ENCODE measurements at places on chromosomes 6 and 20.

DNA sequence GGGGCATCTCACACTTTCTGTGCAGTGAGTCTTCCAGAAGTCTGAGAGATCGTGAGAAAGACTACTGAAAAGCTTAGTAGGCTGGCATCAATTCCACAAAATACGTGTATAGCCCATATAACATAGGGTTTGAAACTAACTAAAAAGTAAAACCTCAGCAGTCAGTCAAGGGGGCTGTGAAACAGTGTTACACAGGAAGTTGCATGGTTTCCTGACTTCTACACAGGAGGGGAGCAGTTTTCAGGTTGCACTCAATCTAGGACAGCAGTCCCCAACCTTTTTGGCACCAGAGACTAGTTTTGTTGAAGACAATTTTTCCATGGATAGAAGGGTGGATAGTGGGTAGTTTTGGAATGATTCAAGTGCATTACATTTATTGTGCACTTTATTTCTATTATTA, 4.7 kb upstream of the LY86 start:
- no peaks in the 10 kb centered on the region for H3K36me3 ChIP-seq
- H3K4me1 ChIP-seq: no peaks in the 10 kb centered on the region
- no peak overlapping the region for H3K4me3 ChIP-seq

- H3K27ac ChIP-seq: no peak overlapping the region
- peaks cover 6% of the 10 kb centered on the region for H3K27me3 ChIP-seq
- H3K4me1 ChIP-seq: no peaks in the 10 kb centered on the region
- no peak for DNase-seq
Observed at GRCh38 chr20:56911946-56912345, 282.8 kb downstream of the TFAP2C start.

DNA sequence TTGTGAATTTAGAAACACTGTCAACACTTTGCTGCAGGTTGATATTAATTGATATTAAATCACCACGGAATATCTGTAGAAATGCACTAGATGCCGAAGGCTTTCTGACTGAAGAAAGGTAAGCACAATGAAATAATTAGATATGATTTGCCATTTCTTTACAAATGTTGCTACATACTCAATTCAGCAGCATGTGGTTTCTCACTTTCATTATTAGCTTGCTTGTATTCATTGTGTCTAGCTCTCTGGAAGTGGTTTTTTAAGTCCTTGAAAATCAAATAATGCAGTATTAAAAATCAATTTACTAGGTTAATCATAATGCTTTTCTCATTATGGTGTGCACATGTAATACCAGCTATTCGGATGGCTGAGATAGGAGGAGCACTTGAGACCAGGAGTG, 231.3 kb upstream of the MARCKS start:
- H3K27ac ChIP-seq: no peak overlapping the region
- peaks cover 18% of the 10 kb centered on the region for H3K4me1 ChIP-seq
- H3K36me3 ChIP-seq: peaks cover 41% of the 10 kb centered on the region
- H3K27me3 ChIP-seq: no peaks in the 10 kb centered on the region
- DNase-seq: no peak
- no peak overlapping the region for H3K4me3 ChIP-seq

DNA sequence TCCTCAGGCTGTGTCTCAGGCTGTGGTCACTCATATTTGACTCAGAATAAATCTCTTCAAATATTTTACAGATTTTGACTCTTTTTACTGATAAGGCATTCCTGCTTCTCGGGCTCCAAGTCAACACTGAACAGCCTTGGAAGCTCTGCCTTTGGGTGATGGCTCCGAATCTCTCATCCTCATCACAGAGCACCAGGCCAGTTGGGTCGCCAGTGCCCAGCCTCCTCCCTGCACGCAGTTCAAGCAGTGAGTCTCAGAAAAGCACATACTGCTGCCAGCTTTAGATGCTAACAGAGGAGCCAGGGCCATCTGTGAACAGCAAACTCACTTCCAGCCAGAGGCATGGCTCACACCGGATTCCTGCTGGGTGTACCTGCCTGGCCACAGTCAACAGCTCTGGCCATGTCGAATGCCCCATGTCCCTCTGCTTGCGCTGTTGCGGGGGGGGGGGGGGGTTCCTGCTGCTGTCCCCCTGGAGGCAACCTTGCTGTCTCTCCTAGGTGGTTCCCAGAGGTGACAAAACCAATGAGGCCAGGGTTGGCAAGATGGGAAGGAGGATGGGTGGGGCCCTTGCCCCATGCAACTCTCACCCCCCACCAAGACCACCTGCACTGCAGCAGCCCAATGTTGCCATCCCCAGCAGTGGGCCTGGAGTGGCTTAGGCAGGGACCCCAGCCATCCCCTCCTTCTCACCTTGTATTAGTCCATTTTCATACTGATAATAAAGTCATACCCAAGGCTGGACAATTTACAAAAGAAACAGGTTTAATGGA, 248.8 kb downstream of the ERMARD start:
- no peak overlapping the region for H3K27ac ChIP-seq
- DNase-seq: no peak
- no peak overlapping the region for H3K4me3 ChIP-seq
- no peaks in the 10 kb centered on the region for H3K36me3 ChIP-seq

DNA sequence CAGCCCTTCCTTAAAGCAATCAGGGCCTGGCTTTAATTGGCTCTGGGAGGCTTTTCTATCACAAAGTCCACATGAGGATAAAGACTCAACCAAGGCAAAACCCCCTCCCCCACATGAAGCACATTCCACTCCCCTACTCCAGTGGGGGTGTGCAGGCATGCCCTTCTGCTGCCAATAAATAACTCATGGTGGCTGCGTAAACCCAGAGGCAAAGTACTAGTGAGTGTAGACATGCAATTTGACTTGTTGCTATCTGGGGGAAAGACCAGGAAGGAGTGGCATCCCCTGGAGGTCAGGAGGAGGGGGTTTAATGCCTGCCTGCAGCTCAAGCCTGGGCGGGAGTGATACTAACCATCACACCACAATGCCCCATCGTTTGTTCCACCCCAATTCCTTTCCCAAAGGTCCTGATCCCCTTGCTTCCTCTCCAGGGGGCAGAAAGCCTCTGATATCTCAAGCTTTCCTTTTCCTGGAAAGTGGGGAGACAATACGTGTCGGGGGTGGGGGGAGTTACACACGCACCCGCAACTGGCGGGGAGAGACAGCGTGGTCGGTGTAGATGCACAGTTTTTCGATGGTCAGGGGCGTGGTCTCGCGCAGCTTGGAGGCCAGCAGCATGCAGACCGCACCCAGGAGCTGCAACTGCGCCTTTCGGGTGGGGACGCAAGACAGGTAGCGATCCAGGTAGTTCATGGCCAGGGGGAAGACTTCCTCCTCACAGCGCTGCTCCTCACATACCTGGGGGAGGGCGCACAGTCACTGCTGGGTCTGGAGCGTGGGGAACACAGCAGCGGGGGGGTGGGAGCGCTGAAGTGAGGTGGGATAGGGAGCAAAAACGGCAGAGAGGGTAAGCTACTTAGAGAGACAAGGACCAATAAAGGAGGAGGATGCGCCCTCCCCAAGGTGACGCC, 1.5 kb downstream of the CCND3 start:
- no peaks in the 10 kb centered on the region for H3K27me3 ChIP-seq
- H3K36me3 ChIP-seq: peaks cover 5% of the 10 kb centered on the region
- H3K4me1 ChIP-seq: peaks cover 27% of the 10 kb centered on the region
- H3K4me3 ChIP-seq: peak overlapping the region; percentile 97

- DNase-seq: peak; percentile 45
- H3K36me3 ChIP-seq: no peaks in the 10 kb centered on the region
- peak overlapping the region; percentile 88 for H3K27ac ChIP-seq
- peaks cover 97% of the 10 kb centered on the region for H3K4me1 ChIP-seq
- H3K27me3 ChIP-seq: no peaks in the 10 kb centered on the region
Observed at GRCh38 chr6:41715795-41716515, 19.5 kb downstream of the TFEB start.

DNA sequence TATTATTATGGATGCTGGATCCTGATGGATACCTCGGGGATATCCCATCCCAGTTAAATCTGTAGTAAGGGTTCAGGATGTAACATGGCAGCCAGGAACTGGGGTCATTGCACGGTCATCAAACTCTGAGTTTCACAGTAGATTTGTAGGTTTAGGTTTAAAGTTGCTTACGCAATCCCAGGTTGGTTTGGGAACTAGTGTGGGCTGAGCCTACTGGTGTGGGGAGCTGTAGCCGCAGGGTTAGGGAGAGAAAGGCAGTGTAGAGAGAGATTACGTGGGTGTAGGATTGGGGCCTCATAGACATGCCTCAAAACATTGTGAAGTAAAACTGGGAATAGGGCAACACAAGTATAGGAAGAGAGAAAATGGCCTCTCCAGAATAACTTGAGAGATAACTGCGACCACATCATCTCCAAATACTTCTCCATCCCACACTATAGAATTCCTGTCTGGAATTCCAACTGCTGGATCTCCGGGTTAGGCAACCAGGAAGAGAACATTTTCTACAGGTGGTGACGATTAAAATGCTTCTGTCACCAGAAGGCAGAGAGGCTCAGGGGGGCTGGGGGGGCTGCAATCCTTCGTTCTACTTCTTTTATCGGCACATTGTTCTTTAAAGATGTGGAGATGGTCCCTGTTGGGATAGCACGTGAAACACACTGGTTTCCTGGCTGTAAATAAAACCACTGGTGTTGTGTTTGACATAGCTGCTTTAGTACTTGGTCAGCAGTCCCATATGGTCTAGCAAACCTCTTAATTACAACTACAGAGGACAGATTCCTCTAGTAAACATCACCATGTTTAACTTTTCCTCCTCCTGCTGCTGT, 44.9 kb upstream of the TMEM170B start:
- H3K27me3 ChIP-seq: no peaks in the 10 kb centered on the region
- no peak overlapping the region for H3K4me3 ChIP-seq
- DNase-seq: no peak
- no peak overlapping the region for H3K27ac ChIP-seq
- H3K4me1 ChIP-seq: no peaks in the 10 kb centered on the region
- no peaks in the 10 kb centered on the region for H3K36me3 ChIP-seq

GRCh38 chr6:70954750-70955149, 2.1 kb downstream of the B3GAT2 start:
- H3K4me3 ChIP-seq: no peak overlapping the region
- H3K27me3 ChIP-seq: no peaks in the 10 kb centered on the region
- no peaks in the 10 kb centered on the region for H3K36me3 ChIP-seq
- no peak overlapping the region for H3K27ac ChIP-seq

DNA sequence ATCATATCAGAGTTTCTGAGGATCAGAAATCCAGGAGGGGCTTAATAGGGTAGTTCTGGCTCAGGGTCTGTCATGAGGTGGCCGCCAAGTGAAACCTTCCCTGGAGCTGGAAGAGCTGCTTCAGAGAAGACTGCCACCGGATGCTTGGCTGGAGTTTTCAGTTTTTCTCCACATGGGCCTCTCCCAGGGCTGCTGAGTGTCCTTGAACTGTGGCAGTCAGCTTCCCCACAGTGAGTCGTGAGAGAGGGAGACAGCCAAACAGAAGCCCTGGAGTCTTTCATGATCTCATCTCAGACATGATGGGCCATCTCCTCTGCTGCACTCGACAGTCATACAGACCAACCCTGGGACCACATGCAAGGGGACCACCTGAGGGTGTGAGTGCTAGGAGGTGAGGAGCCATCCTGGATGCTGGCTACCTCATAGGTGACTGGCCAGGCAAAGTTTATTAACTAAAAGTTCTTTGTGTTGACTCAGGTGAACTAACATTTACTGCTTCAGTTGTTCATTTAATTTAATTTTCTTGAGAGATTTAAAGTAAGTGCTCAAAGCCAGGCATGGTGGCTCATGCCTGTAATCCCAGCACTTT, 71.5 kb downstream of the SHLD1 start:
- H3K36me3 ChIP-seq: no peaks in the 10 kb centered on the region
- H3K4me1 ChIP-seq: peaks cover 13% of the 10 kb centered on the region
- H3K4me3 ChIP-seq: no peak overlapping the region
- DNase-seq: no peak
- no peaks in the 10 kb centered on the region for H3K27me3 ChIP-seq

DNA sequence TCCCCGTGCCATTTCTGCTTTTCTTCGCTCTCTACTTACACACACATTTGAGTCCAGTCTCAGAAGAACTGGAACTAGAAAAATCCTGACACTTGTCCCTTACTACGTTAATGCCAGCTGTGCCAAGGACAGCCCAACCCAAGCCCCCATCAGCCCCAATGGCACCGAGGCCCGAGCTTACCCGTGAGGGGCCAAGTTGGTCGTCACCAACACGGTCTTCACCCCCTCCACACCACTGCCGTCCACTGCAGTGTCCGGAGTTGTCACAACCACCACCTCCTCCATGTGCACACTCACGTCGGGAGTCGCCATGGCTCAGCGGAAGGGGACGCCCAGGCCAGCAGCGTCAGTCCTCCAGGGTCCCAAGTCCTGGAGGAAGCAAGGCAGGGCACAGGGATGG, 7.8 kb downstream of the GMEB2 start:
- H3K36me3 ChIP-seq: peaks cover 2% of the 10 kb centered on the region
- H3K4me1 ChIP-seq: no peaks in the 10 kb centered on the region
- H3K27me3 ChIP-seq: no peaks in the 10 kb centered on the region
- H3K4me3 ChIP-seq: no peak overlapping the region
- no peak overlapping the region for H3K27ac ChIP-seq

DNA sequence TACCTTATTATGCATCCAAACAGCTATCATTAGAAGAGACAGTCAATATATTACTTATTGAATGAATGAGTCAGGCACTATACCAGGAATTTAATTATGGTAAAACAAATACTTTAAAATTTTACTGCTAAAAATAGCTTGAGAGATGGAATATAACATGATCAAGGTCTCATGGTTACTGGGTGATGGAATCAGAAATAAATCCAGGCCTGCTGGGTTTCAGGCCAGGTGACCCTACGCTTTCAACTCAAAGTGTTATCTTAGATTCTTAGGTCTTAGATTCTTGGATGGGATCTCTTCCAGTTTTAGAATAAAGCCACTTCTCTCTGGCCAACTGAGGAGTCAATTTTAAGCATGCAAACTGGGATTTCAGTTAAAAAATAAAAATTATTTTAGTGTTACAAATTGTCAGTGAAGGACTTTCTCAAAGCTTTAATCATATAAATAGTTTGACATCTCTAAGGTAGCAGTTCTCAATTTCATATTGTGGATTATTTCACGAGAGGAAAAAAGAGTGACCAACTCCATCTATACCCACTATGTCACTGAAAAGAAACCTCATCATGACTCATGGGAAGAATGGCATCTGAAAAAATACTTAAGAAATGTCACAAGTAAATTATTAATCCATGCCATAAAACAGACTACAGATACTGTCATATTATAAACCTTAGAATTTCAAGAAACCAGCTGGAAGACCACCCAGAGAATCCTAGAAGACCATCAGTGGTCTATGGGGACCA, 283.4 kb upstream of the RUNX2 start:
- H3K4me1 ChIP-seq: no peaks in the 10 kb centered on the region
- no peak for DNase-seq
- H3K4me3 ChIP-seq: no peak overlapping the region
- no peaks in the 10 kb centered on the region for H3K36me3 ChIP-seq
- H3K27ac ChIP-seq: no peak overlapping the region
- no peaks in the 10 kb centered on the region for H3K27me3 ChIP-seq

DNA sequence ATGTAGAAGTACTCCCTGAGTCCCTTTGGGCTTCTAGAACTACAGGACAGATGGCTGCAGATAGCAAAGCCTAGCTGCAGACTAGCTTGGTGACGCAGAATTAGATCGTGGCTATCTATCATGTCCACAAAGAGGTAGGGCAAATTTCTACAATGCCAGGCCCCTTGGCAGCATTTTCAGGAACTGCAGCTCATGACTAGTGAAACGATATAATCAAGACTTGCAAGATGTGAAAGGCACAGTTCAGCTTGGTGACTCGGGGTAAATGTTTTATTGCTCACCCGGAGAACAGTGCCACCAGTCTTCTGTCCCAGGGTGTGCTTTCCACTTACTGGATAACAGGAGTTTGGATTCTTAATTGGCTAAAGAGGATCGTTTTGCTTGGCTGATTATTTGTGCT, 108.7 kb upstream of the LY86 start:
- H3K4me3 ChIP-seq: no peak overlapping the region
- DNase-seq: no peak
- no peak overlapping the region for H3K27ac ChIP-seq
- no peaks in the 10 kb centered on the region for H3K4me1 ChIP-seq
- H3K36me3 ChIP-seq: no peaks in the 10 kb centered on the region
- no peaks in the 10 kb centered on the region for H3K27me3 ChIP-seq

All from psoas muscle (tissue), 8 donors.